Activated naive CD4-positive, alpha-beta T cell (primary cell): ENCODE measurements at places on chromosomes 5 and 9.

DNA sequence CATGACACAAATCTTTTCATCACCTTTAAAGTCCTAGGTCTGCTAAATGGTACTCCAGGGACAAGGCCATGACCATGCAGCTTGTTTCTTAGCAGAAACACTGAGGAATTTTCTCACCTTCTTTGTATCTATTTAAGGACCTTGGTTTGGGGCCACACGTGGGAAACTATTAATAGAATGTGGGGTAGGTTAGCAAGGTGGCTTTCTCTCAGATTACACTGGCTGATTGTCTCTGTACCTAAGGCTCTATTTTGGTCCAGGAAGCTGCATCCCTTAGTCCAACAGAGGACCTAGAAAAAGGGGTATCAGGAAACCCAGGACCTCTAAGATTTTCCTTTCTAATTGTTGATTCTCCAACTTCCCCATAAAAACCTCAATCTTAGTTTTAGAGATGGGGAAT lies 36.3 kb upstream of the FRMD3 start:
- DNase-seq: no peak

- no peak for DNase-seq
These were observed 474.7 kb downstream of the PDE4D start for GRCh38 chr5:59418808-59419207.

- no peak for DNase-seq
These were observed 70.7 kb upstream of the TRPC7 start for GRCh38 chr5:136435946-136436543.

- DNase-seq: no peak
These were observed 159.2 kb downstream of the SNX18 start for GRCh38 chr5:54676481-54677340.
